ENCODE measurements at places on chromosomes 12 and 14.

DNA sequence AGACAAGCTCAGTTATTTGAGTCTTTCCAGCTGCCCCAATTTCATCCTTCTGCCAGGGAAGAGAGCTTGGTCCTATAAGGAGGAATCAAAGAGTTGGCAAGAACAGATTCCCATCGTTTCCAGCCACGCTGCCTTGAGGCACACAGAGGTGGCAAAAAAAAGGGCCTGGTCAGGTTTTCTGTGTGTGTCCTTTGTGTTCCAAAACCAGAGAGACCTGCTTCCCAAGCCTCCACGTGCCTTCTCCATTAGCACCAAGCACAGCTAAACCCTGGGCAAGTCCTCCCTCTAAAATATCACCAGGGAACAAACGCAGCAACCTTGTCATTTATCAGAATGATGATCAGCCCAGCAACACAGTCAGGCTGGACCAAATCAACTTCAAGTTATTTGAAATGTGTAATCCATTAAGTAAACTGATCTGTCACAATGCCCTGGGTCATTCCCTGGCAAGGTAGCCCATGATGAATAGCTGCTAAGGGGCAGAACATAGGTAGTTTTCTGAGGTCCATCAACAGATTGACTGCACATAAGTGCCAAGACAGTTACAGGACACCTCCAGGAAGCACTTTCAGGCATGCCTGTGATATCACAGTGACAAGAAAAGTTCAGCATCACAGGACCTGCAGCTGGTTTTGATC, 28.6 kb upstream of the C12orf42 start:
- no peak for DNase-seq

GRCh38 chr14:80933282-80933681, 8.3 kb downstream of the CEP128 start:
- DNase-seq: no peak

- no peak for DNase-seq
These were observed 131.2 kb downstream of the TMEM30B start for GRCh38 chr14:61149896-61150295.

DNA sequence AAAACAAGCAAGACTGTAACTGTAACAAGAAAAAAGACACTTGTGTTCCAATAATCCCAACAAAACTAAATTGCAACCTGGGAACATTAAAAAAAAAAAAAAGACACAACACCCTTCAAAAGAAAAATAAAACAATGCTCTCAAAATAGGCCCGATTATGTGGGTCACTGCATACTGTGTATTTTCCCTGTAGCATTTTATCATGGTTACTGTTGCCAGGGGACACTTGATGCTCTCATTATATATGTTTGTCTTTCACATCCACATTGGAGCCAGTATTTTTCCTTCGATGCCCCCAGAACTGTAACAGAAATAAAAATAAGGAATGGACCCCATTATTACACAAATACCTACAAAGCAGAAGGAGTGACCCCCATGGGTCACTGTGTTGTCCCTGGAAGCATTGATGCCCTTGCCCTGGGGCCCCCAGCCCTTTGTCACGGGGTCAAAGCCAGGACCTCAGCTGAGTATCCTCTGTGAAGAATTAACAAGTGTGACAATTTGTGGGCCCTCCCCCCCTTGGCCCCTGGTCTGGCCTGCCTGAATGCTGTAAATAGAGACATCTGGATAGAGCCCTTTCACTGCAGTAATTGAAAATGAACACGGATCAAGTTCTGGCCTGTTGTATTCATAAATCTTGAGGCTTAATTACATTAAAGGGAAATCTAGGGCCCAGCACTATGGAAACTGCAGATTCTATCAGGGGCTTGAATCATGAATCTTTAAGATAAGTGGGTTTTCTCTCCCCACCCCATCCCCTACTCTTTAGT, 72.8 kb downstream of the C12orf42 start:
- no peak for DNase-seq

GRCh38 chr12:103855036-103855712, 14.1 kb upstream of the NT5DC3 start:
- DNase-seq: no peak

DNA sequence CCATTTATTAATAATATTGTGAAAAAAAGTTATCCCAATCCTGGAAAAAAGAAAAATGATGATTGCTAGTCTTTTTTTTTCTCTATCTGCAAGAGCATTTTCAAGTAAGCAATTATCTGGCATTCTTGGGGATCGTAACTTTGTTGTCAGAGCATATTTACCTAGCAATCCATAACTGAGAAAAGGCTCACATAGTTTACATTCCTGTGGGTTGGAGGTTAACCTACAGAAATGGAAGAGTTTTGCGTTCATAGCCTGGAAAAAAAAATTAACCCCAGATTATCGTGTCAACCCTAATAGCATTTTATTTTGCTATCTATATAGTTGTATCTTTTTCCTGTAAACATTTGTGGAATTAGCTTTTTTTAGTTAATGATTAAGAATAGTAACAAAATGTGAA, 292.3 kb downstream of the DAD1 start:
- DNase-seq: no peak

- no peak for DNase-seq
These were observed 31.7 kb downstream of the DHRS7 start for GRCh38 chr14:60133487-60133886.

DNA sequence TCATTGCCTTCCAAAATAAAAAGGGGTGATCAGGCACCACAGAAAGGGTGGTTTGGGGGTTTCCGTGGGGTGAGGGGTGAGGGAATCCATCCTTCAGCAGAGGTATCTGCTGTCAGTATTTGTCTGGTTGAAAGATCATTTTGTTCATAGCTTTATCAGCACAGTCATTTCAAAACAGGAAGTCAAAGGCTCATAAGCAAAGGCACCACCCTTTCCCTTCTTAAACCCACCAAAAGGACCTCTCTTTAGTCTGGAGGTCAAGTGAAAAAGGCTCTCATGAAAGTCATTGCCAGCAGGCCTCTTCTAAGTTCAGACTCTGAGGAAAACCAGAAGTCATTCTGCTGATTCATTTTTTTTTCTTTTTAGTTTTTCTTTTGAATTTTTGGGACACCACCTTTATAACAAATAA, 6.2 kb downstream of the CHST11 start:
- no peak for DNase-seq

- no peak for DNase-seq
These were observed 15.8 kb downstream of the MSI1 start for GRCh38 chr12:120353136-120353535.

- no peak for DNase-seq
These were observed 3.3 kb downstream of the LTB4R start for GRCh38 chr14:24314377-24315193.

DNA sequence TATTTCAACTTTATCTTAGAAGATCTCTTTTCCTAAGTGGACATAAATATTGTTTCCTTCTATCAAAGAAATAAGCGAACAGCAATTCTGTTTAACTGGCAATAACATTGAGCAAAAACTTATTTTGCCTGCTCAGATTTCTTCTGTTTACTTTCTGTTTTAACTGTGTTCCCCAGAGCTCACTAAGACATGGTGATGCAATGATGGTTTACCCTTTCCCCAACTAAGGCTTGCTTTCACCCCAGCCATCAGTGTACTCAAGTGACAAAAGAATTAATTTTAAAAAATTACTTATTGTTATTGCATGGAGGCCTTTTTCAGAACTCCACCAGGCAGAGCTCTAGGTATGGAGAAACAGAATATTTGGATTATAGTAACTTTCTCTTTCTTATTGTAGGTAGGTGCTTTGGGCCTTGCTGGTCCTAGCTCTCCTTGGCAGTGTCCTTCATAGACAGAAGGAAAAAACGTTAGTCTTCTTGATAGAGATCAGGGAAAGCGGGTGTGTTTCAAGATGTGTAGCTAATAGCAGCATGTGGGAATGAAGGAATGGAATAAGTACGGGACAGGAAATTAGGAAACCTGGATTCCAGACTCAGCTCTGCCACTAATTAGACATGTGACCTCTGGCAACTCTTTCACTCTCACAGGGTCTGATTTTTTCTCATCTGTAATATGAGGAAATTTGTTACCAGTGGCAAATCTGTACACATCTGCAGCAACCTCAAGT, 14.6 kb upstream of the DDHD1 start:
- DNase-seq: no peak

DNA sequence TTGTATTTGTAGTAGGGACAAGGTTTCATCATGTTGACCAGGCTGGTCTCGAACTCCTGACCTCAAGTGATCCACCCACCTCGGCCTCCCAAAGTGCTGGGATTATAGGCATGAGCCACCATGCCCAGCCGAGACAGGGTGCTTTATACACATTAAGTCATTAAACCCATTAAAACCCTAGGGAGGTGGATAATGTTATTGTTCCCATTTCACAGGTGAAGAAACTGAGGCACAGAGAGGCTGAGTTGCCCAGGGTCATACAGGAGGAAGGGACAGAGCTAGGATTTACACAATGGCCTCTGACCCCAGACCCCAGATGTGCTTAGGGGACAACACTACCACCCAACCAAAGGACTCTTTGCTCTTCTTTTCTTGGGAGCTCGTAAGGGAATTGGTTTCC, 51.0 kb upstream of the RIN3 start:
- no peak for DNase-seq

DNA sequence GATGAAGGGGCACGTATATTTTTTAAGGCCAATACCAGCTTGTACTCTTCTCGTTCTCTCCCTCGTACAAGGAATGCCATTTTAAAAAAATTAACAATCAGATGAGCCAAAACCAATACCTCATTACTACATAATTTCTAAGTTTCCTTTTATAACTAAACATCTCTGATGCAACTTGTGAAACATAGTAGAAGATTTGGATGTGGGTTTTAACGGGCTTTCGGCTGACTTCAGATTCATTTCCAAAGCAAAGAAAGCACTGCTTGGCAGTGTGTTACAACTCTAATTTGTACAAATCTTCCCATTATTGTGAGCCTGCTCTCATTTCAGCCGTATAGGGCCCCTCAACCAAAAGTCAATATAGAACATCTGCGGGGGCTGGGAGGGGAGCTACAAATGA, 99.1 kb upstream of the TMCC3 start:
- no peak for DNase-seq

DNA sequence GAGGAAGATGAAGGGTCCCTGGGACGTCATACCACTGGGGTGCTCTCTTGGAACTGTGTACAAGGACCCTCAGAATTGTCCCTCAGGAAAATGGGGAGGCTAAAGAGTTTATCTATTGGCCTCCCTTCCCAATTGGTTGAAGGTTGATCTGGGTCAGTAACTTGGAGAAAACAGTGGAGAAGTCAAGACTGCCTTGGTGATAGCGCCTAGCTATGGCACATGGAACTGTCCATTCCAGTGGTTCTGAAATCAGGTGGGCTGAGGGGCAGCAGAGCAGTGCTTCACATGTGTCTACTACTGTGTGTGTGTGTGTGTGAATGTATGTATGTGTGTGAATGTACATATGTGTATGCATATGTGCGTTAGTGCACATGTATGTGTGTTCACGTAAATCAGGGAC, 316.1 kb downstream of the AACS start:
- DNase-seq: no peak

DNA sequence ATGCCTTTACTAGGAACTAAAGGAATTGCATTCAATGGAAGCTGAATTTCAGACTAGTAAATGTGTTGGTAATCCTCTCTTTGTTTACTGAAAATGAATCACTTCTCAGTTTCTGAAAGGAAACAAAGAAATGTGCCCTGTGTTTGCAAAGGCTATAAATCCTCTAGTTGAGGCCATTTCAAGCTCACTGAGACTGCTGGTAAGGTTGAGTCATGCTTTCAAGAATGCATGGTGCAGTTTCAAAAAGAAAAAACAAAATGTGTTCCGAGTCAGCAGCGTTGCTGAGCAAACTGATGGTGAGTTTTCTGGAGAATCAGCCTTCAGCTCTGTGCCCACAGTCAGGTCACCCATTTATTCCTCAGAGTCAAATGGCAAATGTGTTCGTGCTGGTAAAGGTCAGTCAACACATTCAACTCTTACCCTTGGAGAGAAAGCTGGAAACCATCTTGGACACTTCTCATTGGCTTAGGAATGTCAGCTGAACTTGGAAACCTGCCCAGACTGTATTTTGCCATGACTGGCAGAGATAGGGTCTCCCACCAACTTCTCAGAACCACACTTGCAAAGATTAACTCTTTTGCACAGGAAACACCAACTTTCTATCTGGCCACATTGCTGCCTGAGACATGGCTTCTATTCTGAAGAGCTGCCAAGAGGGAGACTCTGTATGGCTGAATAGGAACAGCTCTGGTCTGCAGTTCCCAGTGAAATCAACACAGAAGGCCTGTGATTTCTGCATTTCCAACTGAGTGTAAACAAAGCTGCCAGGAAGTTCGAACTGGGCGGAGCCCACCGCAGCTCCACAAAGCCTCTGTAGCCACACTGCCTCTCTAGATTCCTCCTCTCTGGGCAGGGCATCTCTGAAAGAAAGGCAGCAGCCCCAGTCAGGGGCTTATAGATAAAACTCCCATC, 484.4 kb downstream of the ATP23 start:
- DNase-seq: no peak

DNA sequence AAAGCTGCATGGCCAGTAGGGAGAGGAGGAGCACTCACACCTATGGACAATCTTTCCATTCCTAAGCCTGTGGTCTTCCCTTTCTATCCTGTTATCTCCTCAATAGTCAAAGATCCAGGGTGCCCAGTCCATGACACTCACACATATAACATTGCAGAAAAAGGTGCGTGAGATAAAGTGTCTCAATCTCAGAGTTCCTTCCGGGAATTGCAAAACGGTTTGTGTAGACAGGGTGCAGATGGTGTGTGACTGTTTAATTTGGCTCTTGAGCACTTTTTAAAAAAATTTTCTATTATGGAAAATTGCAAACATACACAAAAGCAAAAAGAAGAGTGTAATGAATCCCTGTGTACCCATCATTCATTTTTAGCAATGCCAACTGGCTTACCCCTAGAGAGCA, 1493.6 kb downstream of the AACS start:
- DNase-seq: no peak

GRCh38 chr12:22276313-22276712, 58.2 kb downstream of the ST8SIA1 start:
- no peak for DNase-seq

GRCh38 chr14:106459971-106460730, 933.8 kb downstream of the TMEM121 start:
- DNase-seq: peak; percentile 67

GRCh38 chr14:99034711-99035171, 237.3 kb downstream of the BCL11B start:
- DNase-seq: no peak

- DNase-seq: no peak
These were observed 1190.3 kb downstream of the GALC start for GRCh38 chr14:86802726-86803125.

GRCh38 chr12:113378291-113378690, 19.9 kb downstream of the PLBD2 start:
- DNase-seq: no peak

DNA sequence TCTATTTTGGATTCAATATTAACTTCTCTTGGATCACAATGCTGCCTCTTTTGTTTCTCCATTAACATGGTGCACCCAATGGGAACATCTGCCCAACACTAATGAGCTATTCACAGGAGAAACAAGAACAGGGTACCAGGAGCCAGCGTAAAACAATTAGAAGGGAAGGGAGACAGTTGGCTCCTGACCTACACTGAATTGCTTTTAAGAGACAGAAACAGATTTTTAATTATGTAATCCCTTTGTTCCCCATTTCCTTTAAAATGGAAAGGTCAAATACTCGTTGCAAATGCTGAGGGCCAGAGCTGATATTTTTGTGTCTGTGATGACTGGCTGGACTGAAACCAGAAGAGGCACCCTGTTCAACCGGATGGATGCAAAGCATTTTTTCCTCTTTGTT, 108.3 kb downstream of the SEC23A start:
- DNase-seq: no peak

All from stimulated activated CD4-positive, alpha-beta T cell treated with anti-CD3 and anti-CD28 coated beads, Interleukin-12 subunit alpha, Interleukin-12 subunit beta, amount 100 ng/mL, for 4 hours (primary cell).